Fibroblast of pulmonary artery (primary cell): ENCODE measurements at places on chromosomes 12 and 14.

- DNase-seq: no peak
Measured at GRCh38 chr14:39548358-39548757, 116.1 kb upstream of the FBXO33 start.

DNA sequence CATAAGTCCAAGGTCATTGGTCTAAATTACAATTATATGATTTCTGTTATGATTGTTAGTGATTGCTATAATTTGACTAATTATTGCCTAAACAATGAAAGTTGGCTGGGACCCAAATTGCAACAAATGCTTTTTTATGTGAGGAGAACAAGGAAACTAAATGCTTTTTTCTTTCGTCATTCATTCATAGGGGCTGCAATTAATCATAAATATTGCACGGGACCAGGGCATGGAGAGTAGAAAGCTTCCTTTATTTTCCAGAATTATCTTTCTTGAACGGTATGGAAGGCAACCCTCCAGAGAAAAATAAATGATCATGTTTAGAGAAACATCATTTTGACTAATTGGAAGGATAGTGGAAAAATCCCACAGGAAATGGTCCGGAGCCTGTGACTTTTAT is 32.6 kb upstream of the ARHGAP5 start:
- DNase-seq: no peak

DNA sequence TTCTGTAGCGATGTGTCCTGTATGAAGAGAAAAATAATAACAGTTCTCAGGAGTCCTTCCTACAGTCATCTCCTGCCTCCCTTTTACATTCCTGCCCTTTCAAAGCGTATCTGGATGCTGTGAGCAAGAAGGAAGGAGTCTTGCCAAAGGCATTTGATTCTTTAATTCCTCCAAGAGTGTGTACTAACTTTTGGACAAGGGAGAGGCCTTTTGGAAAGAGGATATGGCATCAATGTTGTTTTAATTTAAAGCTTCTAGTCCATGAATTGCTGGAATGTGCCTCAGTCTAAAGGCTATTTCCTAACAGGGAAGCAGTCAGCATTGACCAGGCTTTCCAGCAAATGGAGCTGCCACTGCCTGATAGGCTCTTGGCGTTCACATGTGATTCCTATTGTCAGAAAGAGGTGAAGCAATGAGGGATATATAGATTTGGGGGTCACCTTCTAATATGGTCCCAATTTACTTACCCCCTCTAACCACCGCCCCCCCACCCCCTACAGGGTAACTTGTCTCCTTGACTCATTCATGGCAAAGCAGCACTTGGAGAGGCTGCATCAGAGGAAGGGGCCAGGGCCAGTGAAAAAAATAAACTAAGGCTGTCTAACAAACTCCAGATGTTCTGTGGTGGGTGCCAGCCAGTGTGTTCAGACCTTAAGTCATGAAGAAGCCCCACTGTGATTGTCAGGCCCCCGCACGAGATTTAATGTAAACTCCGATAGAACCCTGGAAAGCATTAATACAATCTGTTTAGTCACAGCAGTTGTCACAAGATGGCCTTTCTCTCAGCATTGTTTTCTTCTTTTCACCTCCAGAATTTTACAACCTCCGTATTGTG is 220.3 kb downstream of the FBXL14 start:
- DNase-seq: peak; percentile 23

DNA sequence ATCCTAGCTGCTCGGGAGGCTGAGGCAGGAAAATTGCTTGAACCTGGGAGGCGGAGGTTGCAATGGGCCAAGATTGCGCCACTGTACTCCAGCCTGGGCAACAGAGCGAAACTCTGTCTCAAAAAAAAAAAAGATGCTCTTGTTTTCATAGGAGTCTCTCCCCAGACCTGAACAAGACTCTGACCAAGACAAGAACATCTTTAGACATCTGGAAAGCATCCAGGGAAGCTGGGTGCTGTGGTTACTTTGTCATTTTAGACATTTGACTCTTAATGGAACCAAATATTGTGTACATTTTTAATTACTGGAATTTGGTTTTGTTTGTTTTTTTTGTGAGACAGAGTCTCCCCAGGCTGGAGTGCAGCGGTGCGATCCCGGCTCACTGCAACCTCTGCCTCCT is 21.1 kb upstream of the ATF1 start:
- no peak for DNase-seq

- no peak for DNase-seq
Measured at GRCh38 chr12:59717436-59717835, 121.6 kb downstream of the SLC16A7 start.

GRCh38 chr12:124036657-124037109 is 63.7 kb downstream of the ZNF664 start:
- peak; percentile 65 for DNase-seq

- peak; percentile 98 for DNase-seq
Measured at GRCh38 chr12:124512667-124513296, 54.6 kb downstream of the NCOR2 start.

DNA sequence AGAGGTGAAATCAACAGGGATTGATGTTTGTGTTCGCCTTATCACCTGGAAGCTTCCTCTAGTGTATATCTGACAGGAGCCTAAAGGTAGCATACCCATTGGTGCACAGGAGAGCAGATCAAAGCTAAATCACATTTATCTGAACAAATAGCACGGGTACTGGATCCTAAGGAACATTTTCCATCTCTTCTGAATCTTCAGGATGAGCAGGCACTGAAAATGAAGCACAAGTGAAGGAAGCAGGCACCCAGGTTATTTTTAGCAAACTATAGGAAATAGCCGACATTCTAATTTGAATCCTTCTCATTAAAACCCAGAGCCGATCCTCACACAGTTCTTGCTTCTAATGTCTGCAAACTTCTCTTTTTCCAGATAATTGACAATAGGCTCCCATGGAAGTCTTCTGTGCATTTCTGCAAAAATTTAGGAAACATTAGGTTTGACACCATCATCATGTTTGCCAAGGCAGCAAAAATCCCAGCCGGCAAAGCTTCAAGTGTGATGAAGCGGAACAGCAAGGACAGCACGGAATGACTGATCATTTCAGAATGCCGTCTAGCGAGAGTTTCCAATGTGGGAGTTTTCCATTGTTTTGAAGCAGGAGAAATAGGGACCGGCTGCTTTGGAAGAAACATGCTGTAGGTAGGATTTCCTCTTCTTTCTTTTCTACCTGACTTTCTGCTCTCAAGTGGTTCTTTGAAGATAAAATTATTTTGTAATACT is 24.3 kb upstream of the RGS6 start:
- no peak for DNase-seq

DNA sequence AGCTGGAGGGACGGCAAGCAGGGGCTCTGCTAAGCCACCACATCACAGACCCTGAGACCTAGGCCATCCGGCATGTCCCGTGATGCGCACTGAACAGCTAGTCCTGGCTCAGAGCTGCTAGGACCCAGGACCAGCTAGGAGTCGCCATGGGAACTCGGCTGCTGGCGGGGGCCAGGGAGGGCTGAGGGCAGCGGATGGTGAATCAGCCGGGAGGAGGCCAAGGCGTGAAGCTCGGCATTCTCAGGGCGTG is 5.1 kb downstream of the AHNAK2 start:
- peak; percentile 95 for DNase-seq

- DNase-seq: no peak
Measured at GRCh38 chr12:44117337-44117736, 281.5 kb downstream of the TMEM117 start.
